Keratinocyte (primary cell): ENCODE measurements at places on chromosomes 4 and X. TPM values are rescaled to one million over a fixed set of nuclear protein-coding genes. Genes with fewer than 3 reads are reported as not detected.

GRCh38 chr4:105978684-105979296 is 83.5 kb downstream of the NPNT start:
- DNase-seq, result no peak
- no peaks in the 10 kb centered on the region for H3K36me3 ChIP-seq
- H3K4me1 ChIP-seq, result peaks cover 6% of the 10 kb centered on the region
- no peak overlapping the region for H3K27ac ChIP-seq

The SAGE1 gene
- not detected in 3 replicates for polyA plus RNA-seq

DNA sequence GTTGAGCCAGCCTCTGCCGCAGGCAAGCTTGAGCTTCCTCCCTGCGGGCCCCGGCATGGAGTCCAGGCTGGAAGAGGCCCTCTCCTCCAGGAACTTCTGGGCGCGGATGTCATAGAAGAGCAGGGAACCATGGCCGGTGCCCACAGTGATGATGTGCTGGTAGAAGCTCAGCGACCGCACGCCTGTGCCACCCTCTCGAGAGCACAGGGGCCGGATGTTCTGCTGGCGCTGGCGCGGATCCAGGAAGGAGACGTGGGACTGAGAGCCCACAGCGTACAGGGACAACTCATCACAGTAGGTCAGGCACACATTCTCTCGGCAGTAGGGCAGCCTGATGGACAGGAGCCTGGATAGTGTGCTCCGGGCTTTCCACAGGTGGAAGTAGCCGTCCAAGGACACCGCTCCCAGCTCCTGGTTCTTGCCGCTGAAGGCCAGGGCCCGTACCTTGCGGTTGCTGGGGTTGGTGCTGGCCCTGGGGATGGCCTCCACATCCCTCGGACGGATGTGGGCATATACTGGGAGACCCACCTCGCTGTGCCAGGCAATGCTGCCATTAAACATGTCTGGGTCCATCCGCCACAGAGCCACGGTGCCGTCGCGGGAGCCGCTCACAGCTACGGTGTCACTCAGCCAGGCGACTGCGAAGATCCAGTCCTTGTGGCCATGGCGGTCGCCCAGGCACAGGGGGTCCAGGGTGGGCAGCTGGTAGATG is 1.2 kb downstream of the DCAF12L2 start:
- H3K27ac ChIP-seq, result no peak overlapping the region
- no peaks in the 10 kb centered on the region for H3K4me1 ChIP-seq
- H3K4me3 ChIP-seq, result no peak overlapping the region
- H3K27me3 ChIP-seq, result peaks cover 6% of the 10 kb centered on the region
- no peak for DNase-seq

The CXCL8 gene
- 2.7 to 65.4 TPM (median 23.4 TPM) in 3 replicates for polyA plus RNA-seq

- peak; percentile 44 for DNase-seq
- H3K36me3 ChIP-seq, result no peaks in the 10 kb centered on the region
Observed at GRCh38 chr4:106264331-106264728, 51.7 kb downstream of the TBCK start.

The FAM184B gene
- 0.01 TPM in 3 replicates for polyA plus RNA-seq

- no peak overlapping the region for H3K4me3 ChIP-seq
- no peaks in the 10 kb centered on the region for H3K36me3 ChIP-seq
Observed at GRCh38 chr4:41976775-41977516, 4.6 kb upstream of the DCAF4L1 start.

- no peak for DNase-seq
- H3K36me3 ChIP-seq, result no peaks in the 10 kb centered on the region
- H3K4me1 ChIP-seq, result no peaks in the 10 kb centered on the region
- H3K27me3 ChIP-seq, result no peaks in the 10 kb centered on the region
- H3K27ac ChIP-seq, result no peak overlapping the region
- no peak overlapping the region for H3K4me3 ChIP-seq
Observed at GRCh38 chr4:43243433-43244116, 351.1 kb downstream of the GRXCR1 start.

GRCh38 chr4:15479089-15479912 is 9.6 kb downstream of the CC2D2A start:
- H3K36me3 ChIP-seq, result no peaks in the 10 kb centered on the region
- peaks cover 4% of the 10 kb centered on the region for H3K4me1 ChIP-seq
- peak overlapping the region; percentile 84 for H3K27ac ChIP-seq
- H3K27me3 ChIP-seq, result no peaks in the 10 kb centered on the region
- peak overlapping the region; percentile 72 for H3K4me3 ChIP-seq

The HSFX1 gene
- 0.23 TPM in 1 of 3 replicates, not detected in the others for polyA plus RNA-seq

DNA sequence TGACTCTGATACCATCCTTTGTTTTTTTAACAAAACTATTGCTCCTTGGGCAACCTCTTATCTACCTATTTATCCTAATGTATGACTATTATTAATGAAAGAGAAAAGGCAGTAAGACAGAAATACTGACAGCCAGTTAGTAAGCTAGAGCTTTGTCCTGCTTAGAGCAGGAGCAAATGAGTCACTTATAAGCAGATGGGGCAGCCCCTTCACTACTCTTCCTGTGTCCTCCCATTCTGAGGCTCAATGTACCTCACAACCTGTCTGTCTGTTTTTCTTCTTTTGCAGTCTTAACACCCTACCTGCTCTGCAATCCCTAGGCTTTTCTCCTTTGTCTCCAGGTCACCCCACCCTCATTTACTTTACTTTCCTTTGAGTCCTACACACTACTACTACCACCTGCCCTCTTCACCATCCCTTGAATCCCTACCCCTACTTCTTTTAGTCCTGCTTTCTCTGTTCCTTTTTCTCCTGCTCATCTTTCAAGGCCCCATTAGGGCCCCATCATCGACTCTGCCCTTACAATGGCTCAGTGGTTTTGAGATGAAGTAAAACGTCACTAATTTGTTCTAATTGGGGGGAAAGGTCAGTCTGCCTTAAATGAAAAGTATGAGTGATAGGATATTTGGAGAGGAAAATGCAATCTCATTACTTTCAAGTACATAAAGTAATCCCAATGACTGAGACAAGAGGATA is 294.3 kb downstream of the GUCY2F start:
- DNase-seq, result no peak
- H3K27me3 ChIP-seq, result peaks cover 9% of the 10 kb centered on the region
- H3K27ac ChIP-seq, result no peak overlapping the region
- no peaks in the 10 kb centered on the region for H3K4me1 ChIP-seq

DNA sequence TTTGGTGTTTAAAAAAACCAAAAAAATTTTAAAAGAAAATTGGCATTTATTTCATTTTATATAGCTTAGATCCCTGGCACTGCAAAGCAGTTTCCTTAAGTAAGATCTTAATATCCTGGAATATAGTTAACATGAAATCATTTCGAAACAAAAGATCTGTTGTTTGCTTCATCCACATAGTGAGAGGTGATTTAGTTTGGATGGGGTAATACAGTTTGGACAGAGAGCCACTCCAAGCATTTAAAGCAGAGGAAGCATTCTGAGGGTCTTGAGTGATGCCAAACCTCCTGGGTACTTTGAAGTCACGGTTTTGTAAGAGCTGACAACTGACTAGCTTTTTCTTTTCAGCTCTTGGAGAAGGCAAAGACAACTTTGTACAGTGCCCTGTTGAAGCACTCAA is 28.7 kb downstream of the NOCT start:
- H3K36me3 ChIP-seq, result peaks cover 19% of the 10 kb centered on the region
- no peak for DNase-seq
- H3K27ac ChIP-seq, result no peak overlapping the region
- H3K4me1 ChIP-seq, result no peaks in the 10 kb centered on the region
- H3K4me3 ChIP-seq, result no peak overlapping the region

The FGFR3 gene
- 26.4 to 109 TPM (median 45.2 TPM) in 3 replicates for polyA plus RNA-seq
